Activated T-helper 17 cell treated with anti-CD3 and anti-CD28 coated beads, Interleukin-2, amount 50 U/mL, for 72 hours (primary cell): ENCODE measurements at places on chromosomes 3 and 15. TPM values are rescaled to one million over a fixed set of nuclear protein-coding genes. Genes with fewer than 3 reads are reported as not detected.

GRCh38 chr3:177944228-177944661 is 592.0 kb upstream of the KCNMB2 start:
- ATAC-seq = peak; percentile 75

DNA sequence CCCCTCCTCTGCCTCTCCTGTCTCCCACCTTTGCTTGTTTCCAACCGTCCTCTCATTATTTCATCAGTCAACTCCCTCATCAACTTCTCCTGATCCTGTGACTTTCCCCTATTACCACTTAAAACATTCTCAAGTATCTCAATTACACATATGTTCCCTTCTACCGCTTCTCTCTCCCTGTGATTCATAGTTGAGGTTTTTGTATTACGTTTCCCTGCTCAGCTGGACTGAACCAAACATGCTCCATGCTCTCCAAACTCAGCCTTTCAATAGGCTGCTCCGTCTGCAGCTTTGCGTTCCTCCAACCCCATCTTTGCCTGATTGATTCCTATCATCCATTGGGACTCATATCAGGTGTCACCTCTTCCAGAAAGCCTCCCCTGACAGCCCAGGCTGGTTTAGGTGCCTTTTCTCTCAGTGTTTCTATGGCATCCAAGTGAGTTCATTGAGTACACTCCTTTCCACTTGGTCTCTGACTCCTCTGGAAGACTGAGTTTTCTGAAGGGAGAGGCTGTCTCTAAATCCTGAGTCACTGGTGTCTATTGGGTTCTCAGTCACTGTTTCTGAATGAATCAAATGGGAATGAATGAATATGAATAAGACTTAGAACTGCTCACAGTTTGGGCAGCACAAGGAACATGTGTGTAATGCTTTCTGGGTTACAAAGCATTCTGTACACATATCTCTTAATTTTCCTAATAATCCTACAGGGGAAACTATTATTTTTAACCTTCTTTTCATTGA is 56.4 kb downstream of the PLD1 start:
- ATAC-seq = peak; percentile 92

- no peak for ATAC-seq
Observed at GRCh38 chr3:34073111-34073510, 274.7 kb downstream of the PDCD6IP start.

ANKRD63 gene
- not detected for total RNA-seq

STRIT1 gene
- not detected for total RNA-seq

CRTC3 gene
- total RNA-seq = 50.6 TPM

DNA sequence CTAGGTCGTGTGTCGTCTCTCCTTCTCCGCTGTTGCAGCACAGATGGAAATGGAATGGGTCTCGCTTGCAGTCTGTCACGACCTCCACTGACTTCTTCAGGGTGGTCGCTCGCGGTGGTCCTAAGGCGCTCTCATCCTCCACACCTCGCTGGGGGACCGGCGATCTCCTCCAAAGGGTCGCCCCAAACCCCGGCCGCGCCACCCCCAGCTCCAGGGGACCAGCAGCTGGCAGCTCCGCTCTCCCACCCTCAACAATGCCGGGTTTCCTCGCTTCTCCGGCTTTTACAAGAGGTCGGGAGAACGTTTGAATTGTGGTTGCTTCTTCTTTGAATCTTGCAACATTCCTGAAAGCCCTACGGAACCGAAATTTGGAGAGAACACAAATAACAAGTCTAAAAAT is 25.9 kb downstream of the SERP1 start:
- no peak for ATAC-seq

ATP10A gene
- total RNA-seq = 15.5 TPM

DNA sequence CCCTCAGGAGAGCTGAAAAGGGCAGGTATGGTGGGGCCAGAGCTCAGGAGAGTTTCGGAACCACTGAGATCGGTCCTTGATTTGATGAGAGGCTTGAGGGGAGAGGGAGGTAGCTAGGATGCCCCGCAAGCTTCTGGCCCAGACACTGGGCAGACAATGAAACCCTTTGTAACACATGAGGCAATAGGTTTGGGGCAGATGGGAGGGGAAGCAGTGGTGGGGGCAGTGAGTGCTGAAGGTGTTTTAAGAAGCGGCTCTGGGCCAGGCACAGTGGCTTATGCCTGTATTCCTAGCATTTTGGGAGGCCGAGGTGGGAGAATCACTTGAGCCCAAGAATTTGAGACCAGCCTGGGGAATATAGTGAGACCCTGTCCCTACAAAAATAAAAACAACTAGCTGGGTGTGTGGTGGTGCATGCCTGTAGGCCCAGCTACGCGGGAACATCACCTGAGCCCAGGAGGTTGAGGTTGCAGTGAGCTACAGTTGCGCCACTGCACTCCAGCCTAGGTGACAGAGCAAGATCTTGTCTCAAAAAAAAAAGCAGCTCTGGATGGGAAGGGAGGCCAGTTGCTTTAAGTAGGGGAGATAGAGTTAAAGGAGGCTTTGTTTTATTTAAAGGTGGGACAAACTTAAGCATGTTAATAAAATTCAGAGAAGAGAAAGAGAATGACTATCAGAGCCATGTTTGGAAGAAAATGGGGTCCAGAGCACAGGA is 9.6 kb upstream of the SNX22 start:
- ATAC-seq = no peak

DNA sequence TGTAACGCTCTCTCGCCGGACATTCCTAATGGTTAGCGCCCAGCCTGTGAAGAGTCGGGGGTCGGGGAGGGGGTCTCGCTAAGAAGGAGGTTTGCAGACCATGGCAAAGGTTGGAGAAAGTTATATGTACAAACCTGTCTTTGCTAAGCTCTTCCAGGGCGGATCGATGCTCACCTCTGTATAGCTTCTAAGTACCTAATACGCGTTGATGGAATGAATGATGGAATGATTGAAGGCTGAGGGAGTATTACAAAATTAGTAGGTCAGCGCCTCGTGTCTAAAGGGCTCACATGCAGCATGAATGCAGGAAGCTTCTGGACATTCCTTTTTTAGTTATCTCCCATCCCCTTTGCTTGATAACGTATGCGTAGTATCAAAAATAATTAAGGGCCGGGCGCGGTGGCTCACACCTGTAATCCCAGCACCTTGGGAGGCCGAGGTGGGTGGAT is 305 bp upstream of the KPNA1 start:
- ATAC-seq = peak; percentile 9

- ATAC-seq = no peak
Observed at GRCh38 chr15:56883088-56883487, 35.4 kb upstream of the TCF12 start.

DNA sequence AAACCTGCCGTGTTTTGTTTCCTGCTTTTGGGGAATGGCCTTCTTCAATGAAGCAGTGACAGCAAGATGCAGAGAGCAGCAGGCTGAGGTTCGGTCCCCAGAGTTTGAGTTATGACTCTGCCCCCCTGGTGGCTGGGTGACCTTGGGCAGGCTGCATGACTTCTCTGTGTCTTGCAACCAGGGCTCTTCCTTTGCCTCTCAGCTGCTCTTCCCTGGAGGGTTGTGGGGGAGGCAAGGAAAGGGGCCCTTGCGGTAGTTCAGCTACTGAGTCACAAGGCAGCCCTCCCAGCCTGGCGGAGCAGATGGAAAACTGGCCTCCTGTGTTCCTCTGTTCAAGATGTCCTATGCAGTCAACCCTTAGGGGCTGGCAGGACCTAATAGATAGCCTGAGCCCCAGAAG is 17.1 kb downstream of the CTXND1 start:
- peak; percentile 52 for ATAC-seq

CKMT1B gene
- not detected for total RNA-seq

DNA sequence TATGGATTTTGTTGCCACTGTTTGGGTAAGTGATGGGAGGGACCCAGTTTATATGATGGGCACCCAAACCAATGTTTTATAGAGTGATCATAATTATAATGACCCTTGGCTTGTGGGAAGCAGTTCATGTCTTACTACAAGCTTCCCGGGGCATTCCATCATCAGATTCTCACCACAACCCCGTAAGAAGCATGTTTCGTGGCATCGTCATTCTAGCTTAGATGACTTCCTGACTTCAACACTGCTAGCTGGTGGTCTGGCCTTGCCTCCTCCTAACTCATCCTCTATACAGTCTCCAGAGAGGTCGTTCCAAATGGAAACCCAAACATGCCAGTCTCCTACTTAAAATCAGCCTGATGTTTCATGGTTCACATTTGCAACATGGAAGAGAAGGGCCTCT is 226.9 kb downstream of the ADAMTS9 start:
- ATAC-seq = no peak

DNA sequence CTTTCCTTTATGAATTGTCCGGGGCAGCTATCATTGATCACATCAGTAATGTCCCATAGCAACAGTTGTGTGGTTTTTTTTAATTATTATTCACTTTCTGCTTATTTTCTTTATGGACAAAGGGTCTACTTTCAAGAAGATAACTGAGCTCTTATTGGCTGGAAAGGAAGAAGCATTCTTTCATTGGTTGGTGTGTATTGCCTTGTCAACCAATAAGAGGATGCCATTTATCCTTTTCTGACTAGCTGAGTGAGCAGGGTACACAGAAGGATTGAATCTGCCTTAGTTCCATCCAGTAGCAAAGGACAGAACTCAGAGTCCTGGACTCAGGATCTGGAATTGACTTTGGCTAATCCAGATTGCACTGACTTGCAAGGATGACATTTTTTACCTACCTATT is 13.2 kb upstream of the AEN start:
- ATAC-seq = no peak

P2RY13 gene
- total RNA-seq = not detected

XCR1 gene
- 0.04 TPM for total RNA-seq

DNA sequence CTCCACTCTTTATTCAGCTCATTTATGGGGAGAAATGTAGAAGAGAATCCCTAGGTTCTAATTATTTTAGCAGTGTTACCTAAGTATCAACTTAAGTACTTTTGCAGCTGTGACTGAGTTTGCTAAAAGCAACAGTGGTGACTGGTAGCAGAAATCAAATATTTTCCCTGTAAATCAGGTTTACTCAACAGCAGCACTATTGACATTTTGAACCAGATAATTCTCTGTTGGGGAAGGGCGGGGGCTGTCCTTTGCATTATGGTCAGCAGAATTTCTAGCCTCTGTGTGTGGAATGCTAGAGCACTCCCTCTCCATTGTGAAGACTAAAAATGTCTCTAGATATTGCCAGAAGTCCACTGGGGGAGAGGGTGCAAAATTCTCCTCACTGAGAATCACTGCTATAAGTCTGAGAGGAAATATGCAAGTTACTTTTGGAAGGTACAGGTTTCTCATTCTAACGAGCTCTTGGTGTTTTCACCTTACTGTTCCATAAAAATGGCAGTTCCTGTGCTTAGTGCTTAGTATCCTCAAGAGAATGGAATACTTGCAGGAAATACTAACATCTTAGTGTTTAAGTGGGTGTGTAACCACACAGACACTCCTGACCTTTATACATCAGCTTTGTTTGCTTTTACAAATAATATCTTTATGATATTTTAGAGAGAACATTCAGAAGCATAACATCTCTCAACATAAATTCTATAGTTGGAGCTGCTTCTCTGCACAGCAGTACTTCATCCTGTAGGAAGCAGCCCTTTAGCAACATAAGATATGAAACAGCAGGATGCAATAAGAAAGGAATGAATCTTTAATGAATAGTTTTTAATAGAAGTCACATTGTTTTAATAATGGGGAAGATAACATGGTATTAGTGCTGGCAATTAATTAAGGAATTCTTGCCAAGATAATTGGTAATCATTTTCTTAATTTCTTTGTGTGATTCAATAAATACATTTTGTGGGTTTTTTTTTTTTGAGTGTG is 246.5 kb upstream of the GOLIM4 start:
- ATAC-seq = no peak

USP4 gene
- 69.1 TPM for total RNA-seq

SNUPN gene
- total RNA-seq = 34.8 TPM

- ATAC-seq = no peak
Observed at GRCh38 chr15:90019611-90020010, 18.5 kb downstream of the ZNF710 start.

GRCh38 chr3:147881933-147882332 is 472.8 kb downstream of the ZIC1 start:
- no peak for ATAC-seq

IFT122 gene
- total RNA-seq = 33.4 TPM

GRCh38 chr15:40743485-40743901 is 11.6 kb downstream of the RMDN3 start:
- peak; percentile 43 for ATAC-seq

- ATAC-seq = no peak
Observed at GRCh38 chr15:92877416-92877815, 22.7 kb upstream of the CHD2 start.

DNA sequence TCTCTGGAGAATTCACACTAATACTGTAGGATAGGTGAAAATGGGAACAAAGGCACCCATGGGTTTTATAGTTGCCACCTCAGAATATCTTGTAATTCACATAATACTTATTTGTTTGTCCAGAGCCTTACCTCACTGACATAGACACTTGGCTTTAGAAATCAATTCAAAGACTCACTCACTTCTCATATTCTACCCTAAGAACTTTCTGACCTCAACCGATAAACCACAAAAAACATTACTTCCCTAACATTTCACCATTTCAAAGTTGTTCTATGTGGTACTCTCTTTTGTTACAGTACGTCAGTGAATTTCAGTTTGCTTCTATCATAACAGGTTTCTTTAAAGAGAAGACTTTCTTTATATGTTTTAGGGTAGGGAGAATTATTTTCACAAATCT is 359.3 kb downstream of the IGSF11 start:
- no peak for ATAC-seq

CCK gene
- total RNA-seq = not detected

IMPG2 gene
- 0.71 TPM for total RNA-seq

DNA sequence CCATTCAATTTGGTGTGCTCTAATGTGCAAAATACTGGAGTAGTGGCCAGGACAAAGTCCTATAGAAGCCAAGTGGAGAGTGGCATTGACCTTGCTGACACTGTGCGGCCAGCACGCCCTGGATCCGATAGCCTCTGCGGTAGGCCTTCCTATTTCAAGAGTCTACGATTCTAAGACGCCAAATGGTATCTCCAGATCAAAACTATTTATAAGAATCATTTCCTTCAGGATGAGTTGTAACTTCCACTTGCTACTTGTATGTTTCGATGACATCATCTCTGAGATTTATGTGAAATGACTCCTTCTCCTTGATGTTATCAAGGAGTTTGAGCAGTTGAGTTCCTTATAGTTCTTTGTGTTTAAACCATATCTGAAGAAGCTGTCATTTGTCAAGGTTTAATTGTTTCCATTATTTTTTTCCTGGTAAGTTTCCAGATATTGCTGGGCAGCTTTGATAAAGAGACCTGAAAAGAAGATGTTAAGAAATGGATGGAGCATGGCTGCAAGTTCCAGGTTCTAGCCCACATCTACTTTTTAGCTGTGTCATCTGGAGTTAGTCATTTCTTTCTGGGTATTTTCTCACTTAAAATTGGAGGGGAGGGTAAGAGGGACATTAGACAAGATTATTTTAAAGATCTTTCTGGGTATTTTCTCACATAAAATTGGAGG is 71.8 kb downstream of the TMEM44 start:
- peak; percentile 79 for ATAC-seq

GRCh38 chr3:150733936-150734794 is 28.8 kb downstream of the SIAH2 start:
- no peak for ATAC-seq

GRCh38 chr15:78177447-78177873 is 28.3 kb downstream of the IDH3A start:
- ATAC-seq = peak; percentile 42

ISL2 gene
- total RNA-seq = 0.35 TPM

GRCh38 chr3:170171563-170171962 is 10.0 kb downstream of the PHC3 start:
- ATAC-seq = peak; percentile 79

MAP3K13 gene
- 22.2 TPM for total RNA-seq

- no peak for ATAC-seq
Observed at GRCh38 chr3:64267721-64268604, 42.7 kb upstream of the PRICKLE2 start.
